ENCODE measurements at places on chromosomes 5 and 9.

DNA sequence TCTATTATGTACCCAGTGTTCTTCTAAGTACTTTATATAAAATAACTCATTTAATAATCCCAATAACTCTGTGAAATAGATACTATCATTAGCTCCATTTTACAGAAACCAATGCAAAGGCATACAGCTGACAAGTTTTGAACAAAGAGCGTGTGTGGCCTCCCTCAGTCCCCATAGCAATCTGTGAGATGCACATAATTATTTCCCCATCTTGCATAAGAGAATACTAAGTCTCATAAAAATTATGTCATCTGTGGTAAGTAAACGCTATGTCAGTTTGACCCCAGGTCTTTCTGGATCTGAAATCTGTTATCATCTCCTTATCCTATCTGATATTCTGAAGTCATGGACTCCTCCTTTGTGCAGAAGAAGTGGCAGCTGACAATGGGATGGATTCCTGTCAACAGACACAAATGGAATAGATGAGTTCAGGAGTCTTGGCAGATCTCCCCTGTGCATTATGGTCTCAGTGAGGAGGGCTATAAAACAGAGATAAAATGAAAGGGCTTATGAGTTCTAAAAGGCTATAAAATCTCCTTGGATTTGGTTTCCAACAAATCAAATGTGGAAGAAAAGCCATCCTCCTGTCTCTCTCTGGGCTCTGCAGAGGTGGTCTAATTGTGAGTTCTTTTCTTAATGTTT, 162.5 kb upstream of the TLE4 start:
- DNase-seq, result no peak

DNA sequence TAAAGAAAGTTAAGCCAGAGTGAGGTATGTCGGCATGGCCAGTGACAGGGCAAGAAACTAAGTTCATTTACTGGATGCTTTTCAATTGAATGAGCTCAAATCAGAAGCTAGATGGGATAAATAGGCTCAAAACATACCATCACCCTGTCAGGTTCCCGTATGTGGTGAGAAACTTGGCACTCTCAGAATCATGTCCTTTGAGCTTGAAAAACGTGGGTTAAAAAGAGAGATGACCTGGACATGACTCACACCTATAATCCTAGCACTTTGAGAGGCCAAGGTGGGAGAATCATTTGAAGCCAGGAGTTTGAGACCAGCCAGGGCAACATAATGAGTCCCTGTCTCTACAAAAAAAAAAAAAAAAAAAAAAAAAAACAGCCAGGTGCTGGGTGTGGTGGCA, 121.7 kb upstream of the RGMB start:
- DNase-seq, result peak; percentile 14

DNA sequence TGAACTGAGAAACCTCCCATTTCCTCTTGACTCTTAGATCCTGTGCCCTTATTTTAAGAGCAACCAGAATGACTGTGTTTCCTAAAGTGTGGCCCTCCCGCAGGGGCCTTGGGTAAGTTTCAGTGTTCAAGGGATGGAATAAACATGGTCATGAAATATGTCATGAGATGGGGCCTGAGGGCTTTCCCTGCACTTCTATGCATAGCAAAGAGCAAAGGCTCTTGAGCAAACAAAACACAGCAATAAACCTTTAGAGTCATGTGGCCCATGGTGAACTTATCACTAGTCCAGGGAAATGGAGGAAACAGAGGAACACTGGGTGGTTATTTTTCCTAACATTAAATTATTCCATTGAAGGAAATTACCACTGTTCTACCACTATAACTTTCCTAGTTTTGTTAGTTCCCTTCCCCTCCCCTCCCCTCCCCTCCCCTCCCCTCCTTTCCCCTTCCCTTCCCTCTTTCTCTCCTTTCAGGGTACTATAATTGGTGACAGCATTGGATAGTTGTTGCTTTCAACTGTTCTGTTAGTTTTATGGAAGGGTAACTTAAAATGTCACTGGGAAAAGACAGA, 72.4 kb downstream of the CTSL start:
- no peak for DNase-seq

DNA sequence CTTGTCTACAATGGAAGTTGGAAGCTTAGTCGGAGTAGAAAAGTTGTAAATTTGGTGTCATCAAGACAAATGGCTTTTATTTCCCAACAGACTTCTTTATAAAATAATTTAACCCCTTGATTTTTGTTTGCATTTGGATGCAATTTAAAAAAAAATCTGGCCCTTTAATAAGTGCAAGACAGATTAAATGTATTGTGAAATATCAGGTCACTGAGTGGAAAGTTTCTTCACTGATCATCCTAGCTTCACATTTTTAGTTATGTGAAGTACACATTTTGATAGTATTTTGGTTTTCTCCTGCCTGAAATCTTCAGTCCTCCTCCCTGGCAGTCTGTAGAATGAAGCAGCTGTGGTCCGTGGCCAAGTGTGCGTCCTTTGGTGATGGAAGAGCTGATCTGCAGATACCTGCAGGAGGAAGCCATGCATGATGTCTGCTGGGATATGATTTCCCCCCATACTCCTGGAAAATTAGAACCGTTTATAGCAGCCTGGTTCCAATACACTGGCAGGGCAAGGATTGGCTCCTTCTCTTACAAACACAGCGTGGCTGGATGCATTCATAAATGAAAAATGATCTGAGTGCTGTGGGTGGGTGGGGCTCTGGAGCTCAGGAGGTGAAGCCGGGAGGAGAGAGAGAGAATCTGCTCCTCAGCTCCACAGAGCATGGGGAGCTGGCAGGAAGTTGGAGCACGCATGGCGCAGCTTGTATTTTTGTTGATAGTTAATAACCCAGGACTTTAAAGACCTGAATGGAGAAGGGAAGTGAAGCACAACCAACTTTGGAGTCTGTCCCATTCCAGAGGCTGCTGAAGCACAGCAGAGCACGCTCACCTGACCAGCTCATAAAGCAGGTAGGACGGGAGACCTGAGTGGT, 238.4 kb downstream of the GOLPH3 start:
- no peak for DNase-seq

- peak; percentile 56 for DNase-seq
Observed at GRCh38 chr5:1644810-1645571, 121.2 kb upstream of the LPCAT1 start.

GRCh38 chr5:5588887-5589826, 166.7 kb downstream of the ICE1 start:
- DNase-seq, result no peak

DNA sequence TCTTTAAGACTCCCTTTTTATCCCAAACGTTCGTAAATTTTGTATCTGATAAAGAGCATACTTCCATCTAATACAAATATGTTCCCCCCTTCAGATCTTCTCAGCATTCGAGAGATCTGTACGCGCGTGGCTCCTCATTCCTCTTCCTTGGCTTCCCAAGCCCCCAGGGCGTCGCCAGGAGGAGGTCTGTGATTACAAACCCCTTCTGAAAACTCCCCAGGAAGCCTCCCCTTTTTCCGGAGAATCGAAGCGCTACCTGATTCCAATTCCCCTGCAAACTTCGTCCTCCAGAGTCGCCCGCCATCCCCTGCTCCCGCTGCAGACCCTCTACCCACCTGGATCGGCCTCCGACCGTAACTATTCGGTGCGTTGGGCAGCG, 19.9 kb downstream of the CDKN2A start:
- DNase-seq, result no peak

GRCh38 chr5:112264151-112264550, 154.9 kb downstream of the EPB41L4A start:
- DNase-seq, result no peak

GRCh38 chr9:133640580-133641395, 4.6 kb downstream of the DBH start:
- no peak for DNase-seq
